ENCODE measurements at places on chromosomes 6 and 20.

GRCh38 chr6:67141005-67141404 is 1434.0 kb upstream of the EYS start:
- no peak for DNase-seq

GRCh38 chr20:33554914-33555420 is 65.1 kb downstream of the CBFA2T2 start:
- DNase-seq, result peak; percentile 7

DNA sequence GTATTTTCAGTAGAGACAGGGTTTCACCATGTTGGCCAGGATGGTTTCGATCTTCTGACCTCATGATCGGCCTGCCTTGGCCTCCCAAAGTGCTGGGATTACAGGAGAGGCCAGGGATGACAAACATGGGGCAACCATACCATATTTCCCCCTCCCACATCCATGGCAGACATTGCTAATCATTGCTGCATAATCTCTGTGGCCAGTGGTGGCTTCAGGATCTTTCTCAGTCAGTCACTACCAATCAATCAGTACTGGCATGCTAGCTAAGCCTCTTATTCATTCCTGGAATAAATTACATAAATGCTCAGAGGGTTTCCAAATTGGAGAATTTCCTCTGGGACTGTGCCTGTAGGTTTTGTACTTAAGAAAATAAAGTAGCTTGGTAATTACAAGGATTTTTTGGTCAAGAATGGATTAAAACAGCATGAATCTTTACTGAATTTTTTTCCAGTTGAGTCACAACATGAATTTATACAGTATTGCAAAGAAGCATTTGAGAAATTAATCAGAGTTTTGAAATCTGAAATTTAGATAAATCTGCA is 138.1 kb downstream of the FNDC1 start:
- DNase-seq, result no peak

GRCh38 chr6:52558266-52559000 is 18.4 kb downstream of the TRAM2 start:
- no peak for DNase-seq

DNA sequence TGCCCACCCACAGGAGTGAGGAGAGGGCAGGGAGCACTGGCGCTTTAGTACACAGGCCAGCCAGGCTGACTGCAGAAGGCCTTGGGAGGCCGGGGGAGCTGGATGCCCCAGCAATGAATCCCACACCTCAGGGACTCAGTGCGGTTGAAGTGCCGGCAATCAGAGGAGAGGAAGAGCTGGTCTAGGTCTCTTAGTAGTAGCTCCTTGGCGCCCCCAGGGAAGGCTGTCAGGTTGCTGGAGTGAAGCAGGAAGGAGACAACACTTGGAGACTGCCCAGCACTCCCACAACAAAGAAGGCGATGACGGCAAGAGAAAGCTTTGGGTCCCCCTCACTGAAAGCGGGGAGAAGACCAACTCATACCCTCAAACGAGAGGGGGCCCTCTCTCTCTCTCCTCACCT is 8.3 kb upstream of the TNXB start:
- no peak for DNase-seq

DNA sequence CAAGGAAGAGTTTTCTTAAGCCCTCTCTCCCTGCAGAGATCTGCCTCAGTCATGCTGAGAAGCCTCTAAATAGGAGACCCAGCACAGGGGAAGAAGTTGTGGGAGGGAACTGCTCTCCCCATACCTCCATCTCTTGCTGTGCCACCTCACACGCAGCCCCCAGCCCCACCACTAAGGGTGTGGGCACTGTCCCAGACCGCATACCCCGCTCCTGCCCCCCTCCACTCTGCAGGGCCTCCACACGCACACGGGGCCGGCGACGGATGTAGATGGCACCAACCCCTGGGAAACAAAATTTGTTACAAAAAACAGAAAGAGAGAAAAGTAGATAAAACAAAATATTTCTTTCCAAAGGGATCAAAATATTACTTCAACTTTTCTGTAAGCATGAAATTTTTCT is 10.2 kb upstream of the CPNE1 start:
- no peak for DNase-seq

DNA sequence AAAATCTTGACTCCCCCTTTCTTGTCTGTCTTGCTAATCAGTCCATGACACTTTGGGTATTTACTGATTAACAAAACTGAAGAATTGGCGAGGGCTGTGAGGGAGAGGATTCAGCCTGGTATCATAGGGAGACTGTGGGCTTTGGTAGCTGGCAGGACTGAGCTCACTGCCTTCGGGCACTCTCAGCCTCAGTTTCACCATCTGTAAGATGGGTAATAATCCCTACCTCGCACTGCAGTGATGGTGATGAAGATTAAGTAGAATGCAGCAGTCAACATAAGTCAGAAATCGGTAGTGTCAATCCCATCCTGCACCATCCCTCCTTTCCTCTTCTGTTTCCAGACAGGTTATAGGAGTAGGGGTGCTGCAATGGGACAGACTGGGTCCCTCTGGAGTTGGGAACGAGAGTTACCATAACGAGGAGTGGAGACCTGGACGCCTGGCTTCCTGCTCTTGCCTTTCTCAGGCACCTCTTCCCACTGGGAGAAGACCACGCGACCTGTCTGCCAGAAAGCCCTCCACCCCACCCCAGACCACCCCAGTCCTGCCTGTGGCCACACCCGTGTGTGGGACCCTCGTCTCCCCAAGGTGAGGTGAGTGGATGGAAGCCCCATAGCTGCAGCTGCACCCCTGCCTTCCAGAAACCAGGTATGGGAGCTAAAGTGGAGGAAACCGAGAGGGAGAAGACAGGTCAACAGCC is 99.1 kb downstream of the SNX5 start:
- DNase-seq, result no peak

DNA sequence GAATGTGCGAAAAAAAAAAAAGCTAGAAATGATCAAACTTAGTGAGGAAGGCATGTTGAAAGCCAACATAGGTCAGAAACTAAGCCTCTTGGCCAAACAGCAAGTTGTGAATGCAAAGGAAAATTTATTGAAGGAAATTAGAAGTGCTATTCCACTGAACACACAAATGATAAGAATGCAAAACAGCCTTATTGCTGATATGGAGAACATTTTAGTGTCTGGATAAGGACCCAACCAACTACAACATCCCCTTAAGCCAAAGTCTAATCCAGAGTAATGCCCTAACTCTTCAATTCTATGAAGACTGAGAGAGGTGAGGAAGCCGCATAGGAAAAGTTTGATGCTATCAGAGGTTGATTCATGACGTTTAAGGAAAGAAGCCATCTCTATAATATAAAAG is 5.5 kb upstream of the ABCC10 start:
- DNase-seq, result no peak

DNA sequence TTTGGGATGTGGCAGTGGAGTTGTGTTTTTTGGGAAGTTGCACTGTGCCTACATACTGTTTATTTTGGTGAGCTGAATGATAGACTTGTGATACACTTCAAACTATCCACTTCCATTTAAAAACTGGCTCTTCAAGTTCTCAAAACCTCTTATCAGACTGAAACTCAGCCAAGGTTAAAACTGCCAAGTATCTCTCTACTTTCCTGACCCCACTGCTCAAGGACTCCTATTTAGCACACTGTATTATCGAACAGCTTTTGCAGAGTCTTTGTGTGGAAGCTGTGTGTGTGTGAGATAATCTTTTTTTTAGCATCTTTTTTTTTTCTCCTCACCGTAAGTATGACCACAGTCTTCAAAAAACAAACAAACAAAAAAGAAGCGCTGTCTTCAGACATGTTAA is 21.1 kb downstream of the STX11 start:
- no peak for DNase-seq

GRCh38 chr20:8764344-8764962 is 304.4 kb upstream of the PLCB4 start:
- DNase-seq, result no peak

DNA sequence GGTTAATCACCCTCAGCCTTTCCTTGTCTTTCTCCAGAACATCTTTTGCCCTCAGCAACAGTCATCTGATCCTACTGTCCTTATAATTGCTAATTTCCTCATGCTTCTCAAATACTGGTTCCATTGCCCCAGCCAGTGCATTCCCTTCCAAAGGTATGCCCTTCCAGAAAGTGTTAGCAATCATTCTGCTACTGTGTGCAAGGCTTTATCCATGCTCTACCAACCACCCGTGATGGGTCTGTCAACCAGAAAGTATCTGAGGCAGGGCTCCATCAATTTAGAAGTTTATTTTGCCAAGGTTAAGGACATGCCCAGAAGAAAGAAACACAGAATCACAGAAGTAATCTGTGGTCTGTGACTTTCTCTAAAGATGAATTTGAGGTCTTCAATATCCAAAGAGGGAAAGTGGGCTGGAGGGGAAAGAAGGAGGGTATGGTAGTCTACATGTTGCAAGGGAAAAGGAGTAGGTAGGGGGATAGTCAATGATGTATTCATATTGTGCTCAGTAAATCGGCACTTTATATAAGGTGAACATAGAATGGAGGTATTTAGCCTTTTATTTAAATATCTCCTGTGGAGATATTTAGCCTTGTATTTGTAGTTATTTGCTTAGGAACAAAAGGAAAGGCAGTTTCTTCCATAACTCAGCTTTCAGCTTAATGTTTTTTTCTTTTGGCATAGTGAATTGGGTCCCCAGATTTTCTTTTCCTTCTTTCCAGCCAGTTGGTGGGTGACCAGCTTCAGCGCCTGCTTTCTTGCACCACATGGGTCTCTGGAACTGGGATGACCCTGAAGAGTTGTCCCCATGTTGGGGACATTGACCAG is 35.2 kb upstream of the PAQR8 start:
- no peak for DNase-seq

GRCh38 chr20:46568570-46569129 is 18.2 kb upstream of the OCSTAMP start:
- DNase-seq, result no peak

DNA sequence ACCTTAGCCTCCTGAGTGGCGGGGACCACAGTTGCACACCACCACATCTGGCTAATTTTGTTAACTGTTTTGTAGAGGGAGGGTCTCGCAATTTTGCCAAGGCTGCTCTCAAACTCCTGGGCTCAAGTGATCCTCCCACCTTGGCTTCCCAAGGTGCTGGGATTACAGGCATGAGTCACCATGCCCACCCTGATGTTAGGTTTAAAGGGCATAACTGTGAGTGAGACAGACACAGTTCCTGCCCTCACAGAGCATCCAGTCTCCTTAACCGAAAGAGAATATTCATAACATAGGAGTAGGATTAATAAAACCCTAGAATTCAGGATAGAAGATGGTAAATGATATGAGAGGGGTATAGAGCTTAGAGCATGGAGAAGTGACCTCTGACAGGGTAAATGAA is 3.1 kb upstream of the SPATA2 start:
- no peak for DNase-seq

DNA sequence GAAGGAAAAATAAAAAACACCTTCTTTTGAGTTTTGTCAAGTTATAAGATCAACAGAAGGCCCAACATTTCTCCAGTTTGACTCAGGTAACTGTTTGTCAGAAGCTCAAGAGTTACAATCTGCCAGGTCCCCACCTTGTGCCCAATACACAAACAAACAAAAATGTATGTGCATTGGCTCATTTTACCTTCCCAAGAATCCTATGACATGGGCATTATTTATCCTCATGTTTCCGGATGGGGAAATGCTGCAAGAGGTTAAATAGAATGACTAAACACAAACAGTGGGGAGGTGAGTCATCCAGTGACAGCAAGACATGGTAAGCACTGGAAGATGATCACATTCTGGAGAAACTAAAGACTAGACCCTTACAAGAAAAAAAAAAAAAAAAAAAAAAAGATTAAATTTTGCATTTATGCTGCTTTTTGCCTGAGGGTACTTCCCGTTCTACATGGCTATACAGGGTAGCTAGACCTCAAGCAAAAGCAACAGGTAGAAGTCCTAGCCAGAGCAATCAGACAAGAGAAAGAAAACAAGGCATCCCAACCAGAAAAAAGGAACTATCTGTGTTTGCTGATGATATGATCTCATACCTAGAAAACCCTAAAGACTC is 23.6 kb upstream of the ANKRD60 start:
- DNase-seq, result no peak

DNA sequence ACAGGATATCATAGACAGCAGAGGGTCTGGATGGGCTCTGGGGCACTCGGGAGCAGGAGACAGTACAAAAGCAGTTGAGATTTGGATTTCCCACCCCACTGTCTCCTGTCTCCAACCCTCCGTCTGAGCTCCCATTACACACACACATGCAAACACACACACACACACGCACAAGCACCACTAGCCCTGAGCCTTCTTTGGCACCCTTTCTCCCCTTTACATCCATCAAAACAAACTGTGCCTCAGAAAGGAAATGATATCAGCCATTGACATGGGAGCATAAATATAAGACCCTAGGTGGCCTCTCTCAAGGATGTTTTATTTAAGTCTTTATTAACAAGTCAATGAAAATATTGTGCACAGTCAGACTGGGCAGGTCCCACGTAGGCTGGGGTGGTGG is 17.5 kb downstream of the TTBK1 start:
- no peak for DNase-seq

GRCh38 chr6:49918787-49919186 is 45.2 kb downstream of the DEFB114 start:
- no peak for DNase-seq

DNA sequence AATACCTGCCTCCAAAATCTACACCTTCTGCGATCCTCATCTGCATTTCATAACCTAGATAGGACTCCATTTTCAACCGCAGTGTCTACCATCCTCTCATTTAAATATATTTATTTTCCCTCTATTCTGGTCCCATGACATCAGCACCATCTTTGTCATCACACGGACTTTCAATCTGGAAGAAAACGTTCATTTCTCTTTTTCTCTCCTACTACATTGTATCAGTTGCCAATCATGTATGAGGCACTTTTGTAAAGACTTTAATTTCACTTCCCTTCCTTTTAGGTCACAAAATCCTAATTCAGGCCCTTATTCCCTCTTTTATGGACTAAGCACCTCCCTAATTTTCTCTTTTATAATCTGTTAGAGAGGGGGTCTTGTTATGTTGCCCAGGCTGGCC is 89.6 kb downstream of the PHACTR1 start:
- no peak for DNase-seq

- no peak for DNase-seq
Observed at GRCh38 chr6:65072500-65072899, 634.5 kb downstream of the EYS start.

GRCh38 chr6:20038410-20039204 is 173.7 kb downstream of the MBOAT1 start:
- DNase-seq, result no peak

GRCh38 chr6:112289038-112289566 is 34.7 kb upstream of the LAMA4 start:
- DNase-seq, result no peak

GRCh38 chr6:147127587-147127986 is 76.6 kb upstream of the STXBP5 start:
- DNase-seq, result no peak

- no peak for DNase-seq
Observed at GRCh38 chr20:25273046-25273445, 25.2 kb downstream of the PYGB start.

DNA sequence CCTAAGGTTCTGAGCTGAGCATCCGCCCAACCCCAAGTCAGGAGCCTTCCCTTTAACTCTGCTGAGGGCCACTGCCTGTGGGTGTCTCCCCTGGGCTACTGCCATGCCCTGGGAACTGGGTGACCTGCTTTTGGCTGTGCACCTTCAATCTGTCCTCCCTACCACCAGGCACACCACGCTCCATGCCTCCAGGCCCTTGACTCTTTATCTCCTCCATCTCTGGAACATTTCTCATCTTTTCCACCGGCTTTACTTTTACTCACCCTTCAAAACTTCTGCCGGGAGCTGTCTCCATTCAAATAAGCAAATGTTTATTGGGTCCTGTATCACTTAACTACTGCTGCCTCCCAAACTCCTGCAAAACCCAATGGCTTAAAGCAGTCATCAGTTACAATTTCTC is 83.3 kb upstream of the NHSL1 start:
- no peak for DNase-seq

GRCh38 chr6:135181333-135182070 is 394 bp downstream of the MYB start:
- DNase-seq, result no peak
